ENCODE measurements at places on chromosomes 12 and 14.

GRCh38 chr12:76197283-76197682 is 112.8 kb upstream of the NAP1L1 start:
- no peak for DNase-seq

DNA sequence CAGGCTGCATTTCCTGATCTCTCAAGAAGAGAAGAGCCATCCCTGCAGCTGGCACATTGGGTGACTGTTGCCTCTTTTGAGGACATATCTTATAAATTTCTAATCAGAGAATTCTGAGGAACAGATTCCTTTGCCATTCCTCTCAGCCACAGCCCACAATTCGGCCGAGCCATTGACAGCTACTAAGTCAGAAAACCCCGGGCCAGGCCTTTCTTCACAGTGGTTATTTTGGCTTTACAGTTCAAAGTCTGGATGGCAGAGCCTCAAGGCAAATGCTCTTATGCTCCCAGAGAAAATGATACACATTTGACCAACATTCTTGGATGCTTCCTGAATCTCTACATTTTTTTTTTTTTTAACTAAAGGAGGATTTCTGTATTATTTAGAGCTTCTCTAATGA is 138.4 kb upstream of the FRMD6 start:
- no peak for DNase-seq

GRCh38 chr14:105682956-105683570 is 156.7 kb downstream of the TMEM121 start:
- DNase-seq: no peak

DNA sequence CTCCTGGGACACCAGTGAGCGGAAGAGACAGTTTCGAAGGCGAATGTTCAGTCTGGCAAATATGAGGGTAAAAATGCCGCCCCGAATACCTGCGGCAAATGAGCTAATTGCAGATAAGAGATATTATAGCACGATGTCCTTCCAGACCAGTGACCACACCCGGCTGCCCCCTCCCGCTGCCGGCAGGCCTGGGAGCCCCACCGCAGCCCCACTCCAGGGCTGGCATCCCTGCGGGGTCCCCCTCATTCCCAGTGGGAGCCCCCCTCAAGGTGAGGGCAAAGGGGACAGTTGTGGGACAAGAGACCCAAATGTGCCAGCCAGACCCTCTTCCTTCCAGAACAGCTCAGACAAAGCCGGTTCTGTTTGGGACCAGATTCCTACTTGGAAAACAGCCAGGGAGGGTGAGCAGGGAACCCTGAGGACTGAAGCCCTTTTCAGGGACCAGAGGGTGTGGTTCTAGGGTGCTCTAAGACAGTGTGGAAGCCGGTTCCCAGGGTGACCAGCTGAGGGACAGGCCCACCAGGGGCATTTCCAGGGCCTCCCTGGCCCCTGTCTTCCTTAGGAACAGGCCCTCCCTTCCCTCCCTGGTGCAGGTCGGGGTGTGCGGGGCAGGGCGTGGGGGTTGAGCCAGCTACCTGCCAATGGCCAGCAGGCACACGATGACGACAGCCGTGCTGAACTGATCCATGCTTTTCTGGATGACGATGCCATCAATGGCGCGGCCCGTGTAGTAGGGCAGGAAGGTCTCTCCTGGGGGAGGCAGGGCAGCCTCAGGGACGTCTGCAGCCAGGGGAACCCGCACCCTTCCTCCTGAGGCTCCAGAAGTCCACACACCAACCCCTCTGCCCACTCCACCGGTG is 16.2 kb downstream of the ABCB9 start:
- DNase-seq: no peak

DNA sequence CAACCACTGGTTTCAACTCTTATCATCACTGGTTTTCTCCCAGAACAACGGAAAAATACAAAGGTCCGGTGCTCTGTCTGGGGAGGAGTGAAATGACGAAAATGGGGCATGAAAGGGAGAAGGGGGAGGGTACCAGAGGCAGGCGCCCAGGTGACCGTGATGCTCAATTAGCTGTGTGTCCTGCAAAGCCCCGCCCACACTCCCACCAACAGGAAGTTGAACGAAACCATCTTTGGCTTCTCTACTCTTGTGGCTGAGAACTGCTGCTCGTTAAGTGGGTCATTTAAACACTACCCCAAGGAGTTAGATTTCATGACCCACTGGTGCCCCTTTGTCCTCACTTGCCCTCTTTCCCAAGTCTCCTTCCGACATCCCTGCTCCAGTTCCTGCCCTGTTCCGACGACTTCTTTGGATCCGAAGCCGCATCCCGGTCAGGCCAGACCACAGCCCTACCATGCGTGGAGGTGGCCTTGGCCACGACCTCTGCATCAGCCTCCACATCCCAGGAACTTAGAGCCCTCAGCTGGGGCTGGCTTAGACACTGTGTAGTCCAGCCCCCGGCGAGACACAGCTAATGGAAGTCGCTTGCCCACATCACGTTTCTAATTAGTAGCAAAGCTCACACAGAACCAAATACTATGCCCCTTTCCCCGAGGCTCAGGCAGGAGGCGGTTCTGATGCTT is 11.4 kb upstream of the LRTM2 start:
- no peak for DNase-seq

- DNase-seq: no peak
Observed at GRCh38 chr14:30426463-30426862, 132.5 kb upstream of the G2E3 start.

- DNase-seq: no peak
Observed at GRCh38 chr12:93968536-93969285, 179.7 kb upstream of the PLXNC1 start.

DNA sequence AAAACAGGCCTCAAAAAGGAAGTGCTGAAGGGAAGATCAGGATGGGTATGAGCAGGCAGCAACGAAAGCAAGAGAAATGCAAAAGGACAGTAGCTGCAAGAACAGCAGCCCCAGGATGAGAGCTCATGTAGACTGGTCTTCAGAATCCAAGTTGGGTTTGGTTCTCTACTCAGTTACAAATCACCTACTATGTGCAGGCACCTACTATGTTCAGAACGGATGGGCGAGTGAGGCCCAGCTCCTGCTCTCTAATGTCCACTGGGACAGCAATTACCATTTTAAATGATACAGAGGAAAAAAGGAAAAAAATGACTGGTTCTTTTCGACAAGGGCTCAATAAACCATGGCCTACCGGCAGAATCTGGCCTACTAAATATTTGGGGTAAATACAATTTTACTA is 88.5 kb downstream of the RBM19 start:
- no peak for DNase-seq

- DNase-seq: no peak
Observed at GRCh38 chr12:41073633-41074472, 114.3 kb upstream of the PDZRN4 start.

GRCh38 chr12:47534695-47535094 is 171.1 kb downstream of the RPAP3 start:
- DNase-seq: no peak

DNA sequence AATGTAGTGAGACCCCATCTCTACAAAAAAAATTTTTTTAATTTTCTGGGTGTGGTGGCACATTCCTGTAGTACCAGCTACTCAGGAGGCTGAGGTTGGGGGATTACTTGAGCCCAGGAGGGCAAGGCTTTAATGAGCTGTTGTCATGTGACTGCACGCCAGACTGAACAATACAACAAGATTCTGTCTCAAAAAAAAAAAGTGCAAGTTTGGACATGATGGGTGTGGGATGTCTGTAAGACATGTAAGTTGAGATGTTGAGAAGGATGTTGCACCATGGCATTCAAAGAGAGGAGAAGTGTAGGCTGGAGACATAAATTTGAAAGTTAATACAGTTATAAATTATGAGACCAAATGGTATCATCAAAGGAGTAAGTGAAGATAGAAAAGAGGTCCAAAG is 23.5 kb downstream of the YEATS4 start:
- no peak for DNase-seq

DNA sequence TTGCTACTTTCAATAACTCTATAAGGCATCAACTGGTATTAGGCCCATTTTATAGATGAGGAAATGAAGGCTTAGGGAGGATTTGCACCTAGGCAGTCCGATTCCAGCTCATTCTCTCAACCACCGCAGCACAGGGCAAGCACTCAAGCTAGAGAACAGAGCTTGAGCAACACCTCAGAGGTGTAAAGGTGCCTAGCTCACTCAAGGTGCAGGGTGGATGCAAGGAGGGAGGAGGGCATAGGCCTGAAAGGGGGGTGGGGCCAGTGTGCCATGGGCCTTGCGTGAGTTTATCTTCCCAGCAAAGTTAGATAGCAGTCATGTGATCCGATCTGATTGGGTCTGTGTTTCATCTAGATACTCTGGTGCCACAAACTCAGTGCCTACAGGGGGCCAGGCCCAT is 10.2 kb upstream of the EMP1 start:
- DNase-seq: no peak

- DNase-seq: no peak
Observed at GRCh38 chr14:56413721-56414120, 165.9 kb upstream of the TMEM260 start.

DNA sequence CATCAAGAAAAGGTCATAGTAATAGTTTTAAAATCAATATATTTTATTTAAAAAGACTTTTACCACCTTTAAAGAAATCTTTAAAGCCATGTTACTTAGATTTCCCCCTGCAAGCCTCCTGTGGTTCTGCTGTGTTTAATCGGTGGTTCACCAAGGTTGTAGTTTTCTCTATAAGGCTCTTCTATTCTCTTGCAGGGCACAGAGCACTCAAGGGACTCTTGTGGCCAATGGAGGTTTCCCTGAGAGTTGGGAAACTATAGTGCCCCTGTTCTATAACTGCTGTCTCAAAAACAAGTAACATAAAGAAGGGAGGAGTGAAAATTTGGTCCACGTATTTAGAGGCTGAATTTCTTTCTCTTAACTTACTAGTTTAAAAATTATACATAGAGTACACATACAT is 25.0 kb downstream of the DACT1 start:
- no peak for DNase-seq

- DNase-seq: no peak
Observed at GRCh38 chr12:93602897-93603668, 30.6 kb downstream of the SOCS2 start.
